Epithelial cell of alveolus of lung (primary cell): ENCODE measurements at places on chromosomes 7 and 10. TPM values are rescaled to one million over a fixed set of nuclear protein-coding genes. Genes with fewer than 3 reads are reported as not detected.

The VWDE gene
- 0.13 and 1.4 TPM in 2 replicates for total RNA-seq

The SNCG gene
- total RNA-seq: 22.2 and 32.0 TPM in 2 replicates

The ANKRD30A gene
- total RNA-seq: not detected in 2 replicates

The GALNT17 gene
- not detected in 2 replicates for total RNA-seq

The BAMBI gene
- total RNA-seq: 15.5 and 23.4 TPM in 2 replicates

The LLCFC1 gene
- not detected in 2 replicates for total RNA-seq

The BLOC1S2 gene
- 32.7 and 60.9 TPM in 2 replicates for total RNA-seq

The SUN3 gene
- not detected in 2 replicates for total RNA-seq

The KCNIP2 gene
- 0.13 and 3.6 TPM in 2 replicates for total RNA-seq

The TRPV5 gene
- total RNA-seq: not detected in 2 replicates

The FLNC gene
- total RNA-seq: 98.9 and 169 TPM in 2 replicates

The SLC26A3 gene
- not detected in 2 replicates for total RNA-seq

The PRPS1L1 gene
- total RNA-seq: not detected in 2 replicates

The EBLN1 gene
- not detected in 2 replicates for total RNA-seq

The HMX3 gene
- total RNA-seq: not detected in 2 replicates

The HTR7 gene
- 7.4 and 8.5 TPM in 2 replicates for total RNA-seq

The PNLIPRP3 gene
- total RNA-seq: under 0.01 TPM in 1 of 2 replicates, not detected in the other

The NEUROD6 gene
- not detected in 2 replicates for total RNA-seq

The ZNF32 gene
- total RNA-seq: 24.6 and 40.4 TPM in 2 replicates

The CYP2C19 gene
- total RNA-seq: not detected in 2 replicates

The ACHE gene
- 1.7 and 3.7 TPM in 2 replicates for total RNA-seq

The NODAL gene
- total RNA-seq: not detected in 2 replicates

The RELN gene
- total RNA-seq: 0.65 and 2.7 TPM in 2 replicates

The PARD3 gene
- 25.7 and 34.7 TPM in 2 replicates for total RNA-seq

The WIPF3 gene
- not detected in 2 replicates for total RNA-seq

The RBP3 gene
- total RNA-seq: not detected in 2 replicates

The FIGNL1 gene
- 10.8 and 21.1 TPM in 2 replicates for total RNA-seq

The JMJD1C gene
- 39.2 and 59.6 TPM in 2 replicates for total RNA-seq

The PIP4K2A gene
- 6.9 and 12.8 TPM in 2 replicates for total RNA-seq

The SPDYE11 gene
- total RNA-seq: not detected in 2 replicates

The WEE2 gene
- total RNA-seq: not detected in 2 replicates

The LEP gene
- not detected in 2 replicates for total RNA-seq
